ENCODE measurements at places on chromosomes 1 and 21.

- H3K4me3 ChIP-seq, result no peak overlapping the region
- H3K27me3 ChIP-seq, result no peaks in the 10 kb centered on the region
- DNase-seq, result no peak
Measured at GRCh38 chr1:15915991-15916390, 59.9 kb downstream of the ZBTB17 start.

DNA sequence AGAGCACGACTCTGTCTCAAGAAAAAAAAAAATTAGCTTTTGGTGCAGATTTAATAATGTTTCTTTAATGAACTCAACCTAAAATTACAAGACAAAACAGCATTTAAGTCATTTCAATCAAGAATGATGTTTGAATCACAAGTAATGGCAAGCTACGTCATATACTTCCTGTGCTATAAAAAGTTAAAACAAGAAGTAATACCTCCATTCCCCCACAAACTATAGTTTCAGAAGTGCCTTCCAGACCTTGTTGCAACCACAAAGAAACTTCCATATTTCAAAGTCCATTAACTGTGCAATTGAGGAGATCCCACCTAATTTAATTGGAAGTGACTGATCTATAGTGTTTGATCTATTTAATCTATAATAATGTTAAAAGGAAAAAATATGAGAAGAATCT is 15.1 kb downstream of the NRDC start:
- no peak overlapping the region for H3K4me3 ChIP-seq
- no peak overlapping the region for H3K27ac ChIP-seq
- peaks cover 20% of the 10 kb centered on the region for H3K4me1 ChIP-seq
- H3K36me3 ChIP-seq, result peaks cover 2% of the 10 kb centered on the region
- no peak for DNase-seq

GRCh38 chr1:6927626-6928025 is 142.4 kb downstream of the CAMTA1 start:
- no peaks in the 10 kb centered on the region for H3K4me1 ChIP-seq
- H3K4me3 ChIP-seq, result no peak overlapping the region
- no peaks in the 10 kb centered on the region for H3K36me3 ChIP-seq

DNA sequence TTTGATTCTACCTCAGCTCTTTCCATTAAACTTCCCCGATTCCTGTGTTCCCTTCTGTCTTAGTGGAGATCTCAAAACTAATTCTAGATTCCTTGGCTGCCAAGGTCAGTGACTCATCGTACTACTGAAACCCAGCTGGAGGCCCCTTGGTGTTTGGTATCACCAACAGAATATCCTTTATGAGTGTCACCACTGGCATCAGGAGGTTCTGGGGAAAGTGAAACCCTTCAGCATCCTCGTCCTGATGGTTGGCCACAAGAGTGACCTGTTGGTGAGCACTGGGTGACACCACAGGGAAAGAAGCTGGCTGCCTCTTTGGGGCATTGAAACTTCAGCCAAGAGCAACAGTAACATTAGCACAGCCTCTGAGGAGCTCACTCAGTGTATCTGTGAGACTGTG is 9.6 kb downstream of the RAB42 start:
- DNase-seq, result no peak
- no peak overlapping the region for H3K4me3 ChIP-seq
- H3K36me3 ChIP-seq, result peaks cover 37% of the 10 kb centered on the region

GRCh38 chr21:16550118-16550517 is 820.3 kb downstream of the USP25 start:
- H3K4me3 ChIP-seq, result no peak overlapping the region
- H3K27ac ChIP-seq, result no peak overlapping the region
- H3K27me3 ChIP-seq, result no peaks in the 10 kb centered on the region
- no peaks in the 10 kb centered on the region for H3K4me1 ChIP-seq
- no peak for DNase-seq

DNA sequence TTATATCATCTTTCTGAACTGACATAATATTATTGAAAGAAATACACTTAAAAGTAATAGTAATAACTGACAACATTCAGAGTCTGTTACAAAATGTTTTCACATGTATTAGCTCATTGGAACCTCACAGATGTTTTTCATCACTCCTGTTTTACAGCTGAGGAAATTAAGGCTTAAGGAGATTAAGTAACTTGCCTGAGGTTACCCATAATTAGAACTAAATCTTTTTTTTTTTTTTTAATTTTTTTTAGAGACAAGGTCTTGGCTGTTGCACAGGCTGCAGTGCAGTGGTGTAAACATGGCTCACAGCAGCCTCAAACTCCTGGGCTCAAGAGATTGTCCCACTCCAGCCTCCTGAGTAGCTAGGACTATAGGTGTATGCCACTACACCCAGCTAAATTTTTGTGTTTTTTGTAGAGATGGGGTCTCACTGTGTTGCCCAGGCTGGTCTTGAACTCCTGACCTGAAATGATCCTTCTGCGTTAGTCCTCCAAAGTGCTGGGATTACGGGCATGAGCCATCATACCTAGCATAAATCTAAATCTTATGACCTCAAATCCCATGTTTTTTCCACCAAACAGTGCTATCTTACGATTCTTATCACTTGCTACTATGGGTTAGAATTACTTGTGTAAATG is 64.7 kb upstream of the MACF1 start:
- no peak overlapping the region for H3K4me3 ChIP-seq
- H3K36me3 ChIP-seq, result no peaks in the 10 kb centered on the region
- no peaks in the 10 kb centered on the region for H3K27me3 ChIP-seq
- DNase-seq, result no peak
- H3K4me1 ChIP-seq, result peaks cover 22% of the 10 kb centered on the region
- H3K27ac ChIP-seq, result no peak overlapping the region

DNA sequence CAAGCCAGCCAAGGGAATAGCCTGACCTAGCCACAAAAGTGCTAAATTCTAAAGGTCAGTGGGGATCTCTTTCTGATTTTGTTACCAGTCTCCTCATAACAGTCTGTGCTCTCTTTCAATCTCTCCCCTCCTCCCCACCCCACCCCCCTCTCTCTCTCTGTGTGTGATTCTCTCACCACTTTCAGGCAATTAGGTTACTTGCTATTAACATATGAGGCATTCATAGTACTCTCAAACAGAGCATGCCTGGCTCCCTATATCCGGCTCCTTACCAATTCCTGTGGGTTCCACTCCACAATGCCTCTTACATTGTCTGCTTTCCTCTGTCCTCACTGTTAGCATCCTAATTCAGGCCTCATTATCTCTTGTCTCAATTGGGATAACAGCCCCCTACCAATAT is 464.3 kb upstream of the DEPDC1 start:
- no peaks in the 10 kb centered on the region for H3K27me3 ChIP-seq
- no peak overlapping the region for H3K27ac ChIP-seq
- DNase-seq, result no peak
- H3K4me1 ChIP-seq, result no peaks in the 10 kb centered on the region
- no peak overlapping the region for H3K4me3 ChIP-seq

GRCh38 chr1:54218883-54219687 is 19.1 kb downstream of the MRPL37 start:
- H3K27ac ChIP-seq, result peak overlapping the region; percentile 59
- no peaks in the 10 kb centered on the region for H3K27me3 ChIP-seq
- H3K4me1 ChIP-seq, result peaks cover 29% of the 10 kb centered on the region

- no peaks in the 10 kb centered on the region for H3K36me3 ChIP-seq
- no peak overlapping the region for H3K27ac ChIP-seq
- DNase-seq, result no peak
- H3K27me3 ChIP-seq, result no peaks in the 10 kb centered on the region
Measured at GRCh38 chr1:37094302-37094701, 60.0 kb upstream of the GRIK3 start.

DNA sequence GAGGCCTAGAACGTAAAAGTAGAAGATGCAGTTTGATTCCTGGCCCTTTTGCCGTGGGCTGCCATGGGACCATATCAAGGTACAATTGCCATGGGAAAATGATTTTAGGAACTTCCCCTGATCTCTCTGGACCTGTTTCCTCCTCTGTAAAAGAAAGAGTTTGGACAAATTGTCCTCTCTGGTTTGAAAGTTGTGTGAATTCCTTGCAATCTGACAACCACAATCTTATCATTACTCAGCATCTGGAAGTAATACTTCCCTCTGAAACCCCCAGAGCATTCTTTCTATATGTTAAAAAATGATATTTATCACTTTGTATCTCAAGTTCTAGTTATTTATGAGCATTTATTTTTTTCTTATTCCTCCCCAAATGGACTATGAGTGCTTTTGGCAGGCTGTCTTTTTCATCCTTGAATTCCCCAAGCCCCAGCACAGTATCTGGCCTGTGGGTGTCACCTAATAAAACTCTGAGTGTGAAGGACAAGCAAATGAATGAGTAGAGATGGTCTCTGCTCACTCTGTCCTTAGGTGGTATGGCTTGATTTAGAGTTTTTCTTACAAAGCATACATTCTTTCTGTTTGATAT is 181.1 kb downstream of the DYRK1A start:
- H3K36me3 ChIP-seq, result no peaks in the 10 kb centered on the region
- H3K4me3 ChIP-seq, result no peak overlapping the region
- no peaks in the 10 kb centered on the region for H3K27me3 ChIP-seq
- H3K27ac ChIP-seq, result no peak overlapping the region

- H3K36me3 ChIP-seq, result no peaks in the 10 kb centered on the region
- no peaks in the 10 kb centered on the region for H3K4me1 ChIP-seq
- no peak overlapping the region for H3K4me3 ChIP-seq
Measured at GRCh38 chr21:44418876-44419230, 36.5 kb upstream of the LRRC3 start.

DNA sequence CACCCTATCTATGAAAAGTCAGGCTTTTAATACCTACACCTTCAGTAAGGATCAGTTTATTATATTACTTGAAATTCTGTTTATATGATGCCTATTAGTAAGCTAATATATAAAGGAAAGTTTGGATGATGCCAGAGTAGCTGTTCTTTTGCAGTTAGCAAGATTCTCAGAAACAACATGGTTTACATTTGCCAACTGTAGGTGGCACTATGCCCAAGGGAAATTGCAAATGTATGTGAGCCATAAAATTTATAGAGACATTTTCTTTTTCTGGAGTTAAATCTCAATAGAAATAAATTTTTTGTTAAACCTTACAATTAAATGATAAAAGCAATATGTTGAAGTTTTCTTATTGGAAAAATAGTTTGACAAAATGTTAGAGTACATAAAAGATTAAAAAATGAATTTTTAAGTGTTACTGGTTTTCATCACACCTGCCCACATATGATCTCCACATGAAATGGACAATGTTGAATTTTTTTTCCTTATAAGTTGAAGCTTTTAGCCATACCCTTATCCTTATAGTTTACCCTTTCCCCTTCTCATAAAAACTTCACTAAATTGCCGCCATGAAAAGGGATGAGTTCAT is 32.1 kb upstream of the EPHX4 start:
- H3K4me3 ChIP-seq, result no peak overlapping the region
- H3K4me1 ChIP-seq, result no peaks in the 10 kb centered on the region
- DNase-seq, result no peak
- no peaks in the 10 kb centered on the region for H3K27me3 ChIP-seq
- no peaks in the 10 kb centered on the region for H3K36me3 ChIP-seq
- H3K27ac ChIP-seq, result no peak overlapping the region

- no peaks in the 10 kb centered on the region for H3K36me3 ChIP-seq
- H3K4me3 ChIP-seq, result no peak overlapping the region
- DNase-seq, result no peak
- H3K27me3 ChIP-seq, result peaks cover 20% of the 10 kb centered on the region
- peaks cover 18% of the 10 kb centered on the region for H3K4me1 ChIP-seq
Measured at GRCh38 chr1:157653494-157653873, 47.1 kb downstream of the FCRL3 start.

- DNase-seq, result no peak
- peaks cover 90% of the 10 kb centered on the region for H3K4me1 ChIP-seq
- no peak overlapping the region for H3K4me3 ChIP-seq
Measured at GRCh38 chr1:28751315-28752060, 14.7 kb downstream of the YTHDF2 start.

DNA sequence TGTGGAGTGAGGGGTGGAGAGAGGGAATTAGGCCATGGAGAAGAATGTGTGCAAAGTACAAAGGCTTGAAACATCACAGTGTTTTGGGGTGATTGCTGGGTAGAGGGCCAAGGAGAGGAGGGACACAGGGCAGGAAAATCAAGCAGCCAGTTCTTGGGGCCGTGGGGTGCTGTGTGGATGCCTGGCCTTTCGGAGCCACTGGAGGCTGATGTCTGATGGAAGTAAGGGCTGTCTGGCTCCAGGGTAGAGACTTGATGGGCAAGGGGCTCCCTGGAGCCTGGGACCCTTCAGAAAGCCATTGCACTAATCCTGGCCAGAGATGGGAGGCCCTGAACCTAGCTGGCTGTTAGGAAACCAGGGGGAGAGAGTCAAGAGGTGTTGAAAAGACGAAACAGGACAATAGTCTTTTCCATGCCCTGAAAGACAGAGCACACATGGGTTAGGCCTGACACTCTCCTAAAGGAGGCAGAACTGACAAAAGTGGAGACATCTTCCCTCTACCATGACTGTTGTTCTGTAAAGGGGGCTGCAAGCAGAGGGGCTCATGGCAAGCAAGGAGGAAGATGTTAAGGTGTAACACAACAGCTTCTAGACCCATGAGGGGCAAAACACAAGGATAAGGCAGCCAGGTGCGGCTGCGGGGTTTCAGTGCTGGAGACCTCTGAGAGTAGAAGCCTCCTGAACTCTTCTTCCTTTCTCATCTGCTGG is 21.0 kb downstream of the ATF3 start:
- peaks cover 2% of the 10 kb centered on the region for H3K4me1 ChIP-seq
- no peak overlapping the region for H3K27ac ChIP-seq
- H3K4me3 ChIP-seq, result no peak overlapping the region
- no peak for DNase-seq
- no peaks in the 10 kb centered on the region for H3K27me3 ChIP-seq
- no peaks in the 10 kb centered on the region for H3K36me3 ChIP-seq

DNA sequence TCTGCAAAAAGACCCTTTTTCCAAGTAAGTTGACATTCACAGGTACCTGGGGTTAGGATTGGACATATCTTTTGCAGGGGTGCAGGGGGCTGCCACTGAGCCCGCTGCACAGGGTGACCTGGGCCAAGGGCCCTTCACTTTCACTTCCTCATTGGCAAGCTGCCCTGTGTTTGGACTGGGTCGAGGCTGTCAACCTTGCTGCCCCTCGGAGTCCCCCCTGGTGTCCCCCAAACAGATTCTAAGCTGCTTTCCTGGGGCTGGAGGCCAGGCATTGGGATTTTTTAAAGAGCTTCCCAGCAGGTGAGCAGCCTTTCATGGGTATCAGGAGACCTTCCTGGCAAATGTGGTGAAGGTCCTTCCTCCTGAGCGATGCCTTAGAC is 7.9 kb upstream of the UMODL1 start:
- H3K4me3 ChIP-seq, result no peak overlapping the region
- no peaks in the 10 kb centered on the region for H3K4me1 ChIP-seq
- DNase-seq, result no peak
- no peak overlapping the region for H3K27ac ChIP-seq
- H3K36me3 ChIP-seq, result no peaks in the 10 kb centered on the region

GRCh38 chr1:23963617-23964234 is 4.1 kb downstream of the PNRC2 start:
- H3K36me3 ChIP-seq, result no peaks in the 10 kb centered on the region
- no peaks in the 10 kb centered on the region for H3K27me3 ChIP-seq
- DNase-seq, result no peak
- peaks cover 35% of the 10 kb centered on the region for H3K4me1 ChIP-seq

GRCh38 chr1:43038232-43038935 is 79.7 kb upstream of the SLC2A1 start:
- H3K27ac ChIP-seq, result no peak overlapping the region
- H3K4me3 ChIP-seq, result no peak overlapping the region
- H3K4me1 ChIP-seq, result no peaks in the 10 kb centered on the region
- H3K36me3 ChIP-seq, result no peaks in the 10 kb centered on the region

DNA sequence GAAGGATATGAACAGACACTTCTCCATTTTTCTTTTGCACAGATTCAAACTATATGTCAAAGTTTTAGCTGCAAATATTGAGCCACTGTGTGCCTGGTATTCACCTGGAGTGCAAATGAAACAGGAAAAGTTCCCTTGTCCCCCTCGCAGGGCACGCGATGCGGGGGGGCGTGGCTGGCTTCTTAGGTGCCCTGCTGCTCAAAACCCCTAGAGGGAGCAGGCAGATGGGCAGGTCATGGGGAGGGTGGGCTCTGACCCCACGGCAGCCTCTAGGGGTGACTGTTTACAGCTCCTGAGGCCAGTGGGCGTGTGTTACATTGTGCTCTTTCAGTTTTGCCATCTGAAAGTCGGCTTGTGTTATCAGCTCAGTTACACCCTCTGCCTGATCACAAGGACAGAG is 931.2 kb upstream of the B3GALT2 start:
- H3K27ac ChIP-seq, result no peak overlapping the region
- no peaks in the 10 kb centered on the region for H3K36me3 ChIP-seq
